ENCODE measurements at places on chromosomes 7 and 10. TPM values are rescaled to one million over a fixed set of nuclear protein-coding genes. Genes with fewer than 3 reads are reported as not detected.

TMEM26 gene
- total RNA-seq = 0.08 TPM

GPR26 gene
- not detected for total RNA-seq

STAG3 gene
- total RNA-seq = 0.14 TPM

SPDYE8 gene
- not detected for total RNA-seq

SEMA3C gene
- 58.4 TPM for total RNA-seq

PRSS37 gene
- not detected for total RNA-seq
